ENCODE measurements at places on chromosomes 4 and X.
A peak's percentile ranks its signal among the peaks of the same experiment; 100 is the strongest.

- no peak for DNase-seq
Observed at GRCh38 chrX:482192-482701, 95.5 kb upstream of the PPP2R3B start.

DNA sequence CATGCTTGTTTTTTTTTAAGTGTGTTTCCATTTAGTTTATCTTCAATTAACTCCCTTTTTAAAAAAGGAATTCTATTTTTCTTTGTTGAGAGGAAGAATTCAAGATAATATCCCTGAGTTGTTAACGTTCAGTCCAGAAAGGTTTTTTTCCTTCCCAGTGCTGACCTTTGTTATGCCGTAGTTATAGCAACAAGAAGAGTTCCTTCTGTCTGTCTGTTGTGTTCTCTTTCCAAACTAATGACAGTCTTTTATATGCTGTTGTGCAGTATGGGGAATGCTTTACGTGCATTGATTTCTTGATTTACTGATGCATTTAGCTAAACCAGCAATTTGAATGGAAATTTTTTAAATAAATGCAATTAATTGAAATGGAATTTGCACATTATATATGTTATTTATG is 6.6 kb upstream of the CXXC4 start:
- no peak for DNase-seq

DNA sequence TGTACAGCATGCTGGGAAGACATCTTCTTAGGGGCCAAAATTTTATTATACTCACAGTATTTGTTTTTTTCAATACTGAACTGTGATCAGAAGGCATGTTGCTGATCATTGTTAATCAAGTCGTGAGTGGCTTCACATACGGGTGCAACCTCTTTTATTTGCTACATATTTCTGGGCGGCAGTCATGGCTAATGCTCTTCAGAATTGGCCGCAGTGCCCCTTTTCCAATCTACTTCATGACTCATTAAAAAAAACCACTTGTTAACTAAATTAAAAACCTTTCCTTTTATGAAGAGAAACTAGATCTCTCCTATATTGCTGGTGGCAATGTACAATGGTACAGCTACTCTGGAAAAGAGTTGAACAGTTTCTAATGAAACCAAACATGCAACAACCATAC is 101.5 kb upstream of the C1GALT1C1 start:
- DNase-seq: no peak

GRCh38 chr4:106366026-106366425 is 2.6 kb downstream of the GIMD1 start:
- DNase-seq: no peak

- no peak for DNase-seq
Observed at GRCh38 chr4:35689870-35690269, 554.4 kb downstream of the ARAP2 start.

DNA sequence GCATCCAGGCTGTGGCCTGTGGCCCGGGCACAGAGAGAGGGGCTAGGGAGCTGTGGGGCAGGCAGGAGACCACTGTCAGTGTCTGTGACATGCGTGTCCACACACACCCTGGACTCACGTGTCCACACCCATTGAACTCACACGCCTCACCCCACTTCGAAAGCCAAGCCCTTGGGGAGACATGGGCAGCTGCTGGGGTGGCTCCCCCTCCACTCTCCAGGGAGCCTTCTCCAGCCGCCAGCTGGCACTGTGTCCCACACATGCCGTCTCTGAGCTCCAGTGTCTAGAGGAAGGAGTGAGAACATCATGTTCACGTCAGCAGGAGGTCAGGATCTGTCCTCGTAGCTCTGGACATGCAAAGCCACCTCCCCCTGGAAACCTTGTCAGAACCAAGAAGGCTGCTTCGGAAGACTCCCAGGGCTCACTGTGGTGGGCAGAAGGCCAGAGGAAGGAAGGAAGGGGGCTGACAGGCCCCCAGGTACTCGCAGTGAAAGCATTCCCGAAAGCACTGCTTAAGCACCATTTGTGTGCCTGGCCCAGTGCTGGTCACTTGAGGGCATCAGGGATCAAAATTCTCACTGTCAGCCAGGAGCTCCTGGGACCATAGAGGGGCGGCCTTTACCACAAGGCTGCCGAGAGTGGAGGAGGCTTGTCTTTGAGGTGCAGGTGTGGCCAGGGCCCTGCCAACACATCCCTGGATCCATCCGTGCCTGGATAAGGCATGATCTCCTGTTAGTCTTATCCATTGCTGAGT is 61.4 kb downstream of the HTRA3 start:
- no peak for DNase-seq

- DNase-seq: no peak
Observed at GRCh38 chrX:10728806-10729389, 108.5 kb upstream of the MID1 start.

- no peak for DNase-seq
Observed at GRCh38 chr4:44056721-44057151, 391.9 kb downstream of the KCTD8 start.

DNA sequence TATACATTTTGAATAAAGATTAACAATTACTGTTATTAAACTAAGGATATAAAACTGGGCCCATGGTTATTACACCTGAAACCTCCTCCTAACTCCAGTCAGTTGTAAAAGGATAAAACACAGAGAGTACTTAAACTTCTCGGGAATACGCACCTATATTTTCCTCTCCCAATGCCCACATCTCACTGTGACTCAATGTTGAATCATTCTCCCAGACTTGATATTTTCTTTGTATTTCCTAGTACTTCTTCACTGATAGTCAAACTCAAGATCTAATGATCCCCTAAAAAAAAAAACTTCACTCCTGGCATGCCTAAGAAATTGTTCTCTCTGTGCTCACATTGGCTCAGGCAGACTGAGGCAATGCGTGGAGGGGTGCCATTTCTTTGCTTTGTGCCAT is 212.5 kb upstream of the DKK2 start:
- DNase-seq: no peak

GRCh38 chr4:56762484-56763250 is 58.8 kb downstream of the SPINK2 start:
- no peak for DNase-seq

DNA sequence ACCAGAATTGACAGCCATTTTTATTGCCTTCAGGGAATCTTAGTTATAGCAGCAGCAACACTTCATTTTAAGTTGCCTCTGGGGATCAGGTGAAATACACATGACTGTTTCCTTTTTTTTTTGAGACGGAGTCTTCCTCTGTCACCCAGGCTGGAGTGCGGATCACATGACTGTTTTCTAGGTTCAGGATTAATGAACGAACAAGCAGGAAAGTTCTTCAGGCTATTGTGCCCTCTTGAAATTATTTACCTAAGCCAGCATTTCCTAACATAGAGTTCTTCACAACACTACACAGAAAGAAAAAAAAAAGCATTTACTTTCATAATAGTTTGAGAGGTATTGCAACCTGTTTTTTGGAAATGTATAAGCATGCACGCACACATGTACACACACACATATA is 2032.8 kb downstream of the PCDH7 start:
- DNase-seq: no peak

DNA sequence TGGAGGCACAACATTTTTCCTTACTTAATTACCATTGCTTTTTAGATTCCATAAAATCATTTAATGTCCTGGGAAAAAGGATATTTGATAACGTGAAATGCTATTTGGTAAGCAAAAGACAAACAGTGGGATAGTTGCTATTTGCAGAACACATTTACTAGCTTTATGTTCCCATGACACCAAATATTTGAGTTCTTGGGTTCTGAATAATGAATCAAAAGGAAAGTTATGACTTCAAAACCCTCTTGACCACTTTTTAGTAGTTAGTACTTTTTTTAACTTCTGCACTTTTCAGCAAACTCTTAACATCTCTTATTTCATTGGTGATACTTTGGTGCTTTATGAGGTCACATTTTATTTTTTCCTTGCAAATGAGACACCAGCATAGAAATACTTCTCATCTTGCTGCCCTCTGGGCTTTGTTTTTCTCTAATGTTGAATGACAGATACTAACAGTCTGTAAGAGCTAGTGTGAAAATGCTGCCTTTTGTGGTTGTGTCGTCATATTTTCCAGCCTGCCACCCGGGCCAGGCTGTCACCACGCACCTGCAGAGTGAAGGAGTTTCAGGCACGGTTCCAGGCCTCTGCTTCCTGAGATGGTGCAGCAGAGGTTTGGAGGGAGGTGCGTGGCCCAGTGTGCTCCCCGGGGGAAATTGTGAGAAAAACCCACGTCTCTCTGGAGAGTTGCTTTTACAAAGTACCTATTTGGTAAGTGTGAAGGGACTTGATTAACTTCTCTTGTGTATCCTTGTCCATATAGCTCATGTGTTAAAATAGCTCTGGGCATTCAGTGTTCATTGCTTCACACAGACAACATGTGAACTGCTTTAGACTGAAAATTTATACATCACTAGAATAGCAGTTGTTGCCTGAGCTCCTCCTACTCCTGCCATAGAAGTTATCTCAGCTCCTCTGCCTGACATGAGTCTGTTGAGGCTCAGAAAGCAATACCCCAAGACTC is 34.7 kb downstream of the MSL3 start:
- DNase-seq: peak; percentile 11

- no peak for DNase-seq
Observed at GRCh38 chr4:171130256-171130801, 682.9 kb upstream of the GALNTL6 start.

GRCh38 chr4:105014635-105015034 is 132.0 kb upstream of the TET2 start:
- no peak for DNase-seq

- DNase-seq: no peak
Observed at GRCh38 chr4:29309050-29309449, 1411.1 kb upstream of the PCDH7 start.

- DNase-seq: no peak
Observed at GRCh38 chr4:3477750-3478430, 14.8 kb downstream of the DOK7 start.

- no peak for DNase-seq
Observed at GRCh38 chr4:73508651-73509050, 27.1 kb downstream of the AFM start.

DNA sequence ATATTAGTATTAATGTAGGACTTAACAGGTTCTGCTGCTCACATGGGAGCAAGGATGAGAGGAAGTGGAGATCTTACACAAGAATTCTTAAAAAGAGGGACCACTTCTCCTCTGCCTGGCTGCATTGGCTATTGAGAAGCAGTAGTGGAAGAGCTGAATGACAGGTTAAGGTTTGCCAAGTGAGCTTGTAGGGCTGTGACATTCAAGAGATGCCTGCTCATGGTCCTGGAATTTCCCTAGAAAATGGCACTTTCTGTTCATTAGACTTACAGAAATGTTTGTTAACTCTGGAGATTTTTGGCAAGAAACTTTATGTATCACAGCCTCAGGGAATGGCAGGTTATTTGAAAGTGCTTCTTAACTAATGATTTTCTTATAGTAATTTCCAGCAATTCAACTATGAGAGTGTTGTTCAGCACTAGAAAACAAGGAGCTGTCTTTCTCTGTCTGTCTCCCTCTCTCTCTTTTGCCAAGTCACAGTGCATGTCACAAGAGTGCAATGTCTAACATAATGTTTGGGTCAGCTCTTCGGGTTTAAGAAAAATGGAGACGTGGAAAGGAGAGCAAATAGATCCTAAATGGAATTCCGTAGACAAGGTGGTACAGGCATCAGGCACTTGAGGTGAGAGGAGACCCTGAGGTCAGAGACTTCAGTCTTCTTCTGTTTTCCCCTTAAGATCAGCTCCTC is 8.3 kb upstream of the NAP1L5 start:
- no peak for DNase-seq

DNA sequence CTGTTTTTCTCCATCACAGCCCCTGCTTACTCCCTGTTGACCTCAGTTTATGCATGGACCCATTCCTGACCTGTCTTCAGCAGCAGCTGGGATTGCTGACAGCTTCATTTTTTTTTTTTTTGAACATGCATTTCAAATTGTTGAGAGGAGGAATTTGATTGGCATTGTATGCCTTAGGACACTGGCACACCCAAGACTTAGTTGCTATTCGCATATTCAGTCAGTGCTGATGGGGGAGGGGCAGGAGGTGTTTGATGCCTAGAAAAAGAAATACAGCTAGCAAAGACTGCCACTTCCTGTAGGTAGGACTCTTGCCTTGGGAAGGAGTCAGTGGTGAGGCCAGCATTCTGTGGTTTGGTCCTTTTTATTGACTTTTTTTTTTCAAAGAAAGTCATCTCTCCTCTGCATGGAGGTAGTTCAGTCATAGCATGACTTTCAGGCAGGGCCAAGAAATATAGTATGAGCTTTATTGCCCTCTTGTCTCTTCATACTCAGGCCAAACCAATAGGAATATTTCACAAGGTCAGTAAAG is 33.6 kb upstream of the XK start:
- DNase-seq: no peak

GRCh38 chr4:37595875-37596680 is 90.1 kb downstream of the RELL1 start:
- no peak for DNase-seq

GRCh38 chr4:8114456-8115202 is 44.0 kb downstream of the ABLIM2 start:
- DNase-seq: no peak

DNA sequence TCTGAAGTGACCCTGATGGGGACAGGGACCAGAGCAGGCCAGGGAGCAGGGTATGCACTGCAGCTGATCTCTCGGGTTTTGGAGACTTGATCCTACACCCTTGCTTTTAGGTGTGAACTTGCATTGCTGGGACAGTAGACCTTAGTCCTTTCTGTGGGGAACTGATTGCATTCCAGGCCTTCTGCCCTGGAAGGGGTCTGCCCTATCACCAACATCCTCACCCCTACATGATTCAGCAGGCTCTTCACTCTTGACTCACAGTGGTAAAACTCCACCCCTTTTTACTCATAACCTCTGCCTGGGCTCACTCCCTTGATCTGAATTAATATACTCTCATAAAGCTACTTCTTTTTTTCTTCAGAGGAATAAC is 6.6 kb upstream of the DDX60L start:
- no peak for DNase-seq

DNA sequence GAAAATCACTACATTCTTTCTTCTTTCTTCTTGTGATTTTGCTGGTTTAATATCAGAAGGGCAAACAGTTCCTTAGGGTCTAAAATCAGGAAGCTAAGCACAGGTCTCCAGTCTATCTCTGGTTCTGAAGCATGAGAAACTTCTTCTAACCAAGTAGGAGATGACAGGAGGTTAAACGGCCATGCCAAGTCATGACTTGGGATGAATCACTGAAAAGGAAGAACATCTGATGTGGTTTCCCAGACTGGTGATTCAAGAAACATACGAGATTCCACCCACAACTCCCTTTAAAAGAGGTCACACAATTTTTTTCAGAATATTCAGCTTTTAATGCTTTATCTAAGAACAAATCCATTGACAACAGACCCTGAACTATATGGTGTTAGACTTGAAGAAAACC is 684.0 kb upstream of the PRKX start:
- no peak for DNase-seq

DNA sequence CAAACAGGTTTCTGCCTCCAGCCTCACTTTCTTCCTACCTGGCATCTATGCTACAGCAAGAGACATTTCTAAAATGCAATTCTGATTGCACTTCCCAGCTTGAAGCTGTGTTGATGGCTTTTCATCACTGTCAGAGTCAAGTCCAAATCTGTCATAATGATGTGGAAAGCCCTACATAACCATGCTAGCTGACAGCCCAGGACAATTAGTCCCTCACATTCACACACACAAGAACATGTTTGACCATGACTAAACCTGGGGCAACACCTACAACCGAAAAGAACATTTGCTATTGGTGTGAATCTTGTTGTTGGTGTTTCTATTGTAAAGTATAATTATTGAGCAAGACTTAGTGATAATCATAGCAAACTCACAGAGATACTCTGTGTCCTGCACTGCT is 58.2 kb downstream of the PPM1K start:
- DNase-seq: no peak
